Caudate nucleus (tissue), 63 donors: ENCODE measurements at places on chromosomes 7 and 10.

DNA sequence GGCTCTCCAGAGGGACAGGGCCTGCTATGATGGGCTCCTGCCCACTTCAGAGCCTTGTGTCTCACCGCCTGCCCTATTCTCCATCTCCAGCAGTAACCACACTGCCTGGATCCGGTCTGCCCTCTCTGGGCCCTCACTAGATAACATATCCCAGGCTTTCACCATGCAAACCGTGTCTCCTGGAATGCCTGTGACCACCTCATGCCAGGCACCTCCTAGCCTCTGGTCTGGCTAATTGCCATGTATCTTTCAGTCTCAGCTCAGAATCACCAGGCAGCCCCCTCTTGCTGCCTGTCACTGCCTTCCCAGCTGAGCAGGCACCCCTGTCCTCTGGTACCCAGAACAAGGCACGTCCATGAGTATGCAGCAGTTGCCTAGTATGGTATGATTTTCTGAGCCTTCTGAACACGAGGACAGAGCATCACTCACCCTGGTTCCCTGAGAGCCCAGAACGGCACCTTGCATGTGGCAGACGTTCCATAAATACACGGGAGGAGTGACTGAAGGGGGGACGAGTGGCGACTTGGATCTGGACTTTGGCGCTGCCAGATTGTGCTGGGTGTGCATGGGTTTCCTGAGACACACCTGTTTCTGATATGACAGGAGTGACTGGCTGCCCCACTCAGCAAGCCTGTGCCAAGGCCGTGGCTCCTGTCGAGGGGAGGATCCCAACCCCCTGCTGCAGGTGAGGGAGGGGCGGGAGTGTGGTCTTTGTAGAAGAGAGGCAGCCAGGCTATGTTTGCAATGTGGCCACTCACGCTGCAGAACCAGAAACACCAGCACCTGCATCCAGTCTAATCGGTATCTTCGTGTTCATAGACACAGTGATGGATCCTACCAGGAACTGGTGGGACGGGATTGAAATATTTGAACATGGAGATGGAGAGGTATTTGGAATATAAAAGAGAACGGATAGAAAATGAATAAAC is 95.2 kb downstream of the VOPP1 start:
- no peak for DNase-seq

GRCh38 chr7:100867040-100867775 is at the start of gene TRIP6:
TSS of gene TRIP6 (plus strand) at chr7:100867387. CDS start at chr7:100867498, 111 bp downstream.
- peak; percentile 75 for DNase-seq

DNA sequence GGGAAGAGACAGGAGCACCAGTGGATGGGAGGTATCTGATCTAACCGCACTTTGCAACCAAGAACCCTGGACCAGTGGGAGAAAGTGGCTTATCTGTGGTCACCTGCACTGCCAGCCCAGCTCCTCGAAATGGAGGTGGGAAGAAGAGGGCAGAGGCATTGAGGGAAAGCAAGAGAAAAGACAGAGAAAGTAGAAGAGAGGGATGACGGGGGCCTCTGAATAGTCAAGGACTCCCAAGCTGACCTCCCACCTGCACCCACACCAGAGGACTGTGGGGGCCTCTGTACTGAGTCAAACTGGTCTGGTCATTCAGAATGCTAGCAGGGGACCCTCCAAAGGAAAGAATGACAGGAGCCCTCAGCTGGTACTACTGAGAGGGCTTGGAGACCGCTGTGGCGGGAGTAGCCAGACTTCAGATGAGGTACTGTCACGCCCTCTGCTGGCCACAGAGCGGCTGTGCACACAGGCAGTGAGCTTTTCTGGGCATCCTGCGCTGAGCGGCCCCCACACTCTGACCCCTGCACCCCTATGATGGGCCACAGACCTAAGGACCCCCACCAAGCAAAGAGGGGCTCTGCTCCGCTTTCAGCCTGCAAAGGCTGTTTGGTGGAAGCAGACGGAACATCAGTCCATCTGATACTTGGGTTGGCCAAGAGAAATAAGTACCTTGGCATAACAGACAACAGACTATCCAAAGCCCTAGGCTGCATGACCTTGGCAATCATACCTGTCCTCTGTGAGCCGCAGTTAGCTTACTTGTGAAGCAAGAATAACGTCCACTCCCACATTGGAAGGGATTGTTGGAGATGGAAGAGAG is 112.9 kb downstream of the COL13A1 start:
- peak; percentile 31 for DNase-seq

GRCh38 chr7:120064565-120064964 is 208.4 kb upstream of the KCND2 start:
- DNase-seq: no peak

DNA sequence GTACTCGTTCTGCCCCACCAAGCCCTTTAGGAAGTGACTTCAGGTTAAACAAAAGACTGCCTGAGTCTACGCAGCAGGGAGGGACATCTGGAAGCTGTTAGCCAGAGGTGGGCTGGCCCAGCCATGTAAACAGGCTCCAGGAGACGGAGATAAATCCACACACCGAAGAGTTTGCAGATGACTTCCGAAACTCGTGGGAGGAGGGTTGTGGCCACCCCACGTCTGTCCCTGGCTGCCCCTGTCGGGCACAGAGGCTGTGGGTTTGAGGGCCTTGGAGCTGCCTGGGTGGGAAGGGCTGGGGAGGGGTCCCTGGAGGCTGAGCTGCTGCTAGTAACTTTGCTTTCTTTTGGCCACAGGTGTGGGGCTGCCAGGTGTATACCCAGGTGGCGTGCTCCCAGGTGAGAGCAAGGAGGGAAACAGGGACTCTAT is 15.6 kb downstream of the ELN start:
- DNase-seq: no peak

DNA sequence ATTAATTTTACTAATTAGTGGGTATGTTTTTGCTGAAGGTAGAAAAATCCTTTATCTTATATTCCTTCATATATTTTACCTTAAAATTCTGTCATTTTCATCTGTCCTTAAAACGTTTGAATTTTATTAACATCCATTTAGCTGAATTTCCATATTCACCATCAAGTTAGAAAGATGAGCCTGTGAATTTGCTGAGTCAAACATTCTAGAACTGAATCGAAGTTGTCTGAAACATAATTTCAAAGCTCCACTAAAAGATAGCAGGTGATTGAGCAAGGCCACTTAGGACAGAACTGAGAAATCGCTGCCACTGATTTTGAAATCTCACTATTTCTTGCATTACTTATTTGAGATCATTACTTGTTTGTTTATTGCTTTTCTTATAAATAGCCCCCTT is 17.5 kb downstream of the HGF start:
- no peak for DNase-seq

GRCh38 chr7:86295526-86295925 is 348.2 kb upstream of the GRM3 start:
- no peak for DNase-seq

GRCh38 chr10:46019569-46020343 is 10.7 kb downstream of the NCOA4 start:
- DNase-seq: no peak

GRCh38 chr10:130202984-130203621 is 66.9 kb downstream of the GLRX3 start:
- no peak for DNase-seq

- no peak for DNase-seq
Measured at GRCh38 chr7:17660116-17660515, 280.2 kb downstream of the SNX13 start.

DNA sequence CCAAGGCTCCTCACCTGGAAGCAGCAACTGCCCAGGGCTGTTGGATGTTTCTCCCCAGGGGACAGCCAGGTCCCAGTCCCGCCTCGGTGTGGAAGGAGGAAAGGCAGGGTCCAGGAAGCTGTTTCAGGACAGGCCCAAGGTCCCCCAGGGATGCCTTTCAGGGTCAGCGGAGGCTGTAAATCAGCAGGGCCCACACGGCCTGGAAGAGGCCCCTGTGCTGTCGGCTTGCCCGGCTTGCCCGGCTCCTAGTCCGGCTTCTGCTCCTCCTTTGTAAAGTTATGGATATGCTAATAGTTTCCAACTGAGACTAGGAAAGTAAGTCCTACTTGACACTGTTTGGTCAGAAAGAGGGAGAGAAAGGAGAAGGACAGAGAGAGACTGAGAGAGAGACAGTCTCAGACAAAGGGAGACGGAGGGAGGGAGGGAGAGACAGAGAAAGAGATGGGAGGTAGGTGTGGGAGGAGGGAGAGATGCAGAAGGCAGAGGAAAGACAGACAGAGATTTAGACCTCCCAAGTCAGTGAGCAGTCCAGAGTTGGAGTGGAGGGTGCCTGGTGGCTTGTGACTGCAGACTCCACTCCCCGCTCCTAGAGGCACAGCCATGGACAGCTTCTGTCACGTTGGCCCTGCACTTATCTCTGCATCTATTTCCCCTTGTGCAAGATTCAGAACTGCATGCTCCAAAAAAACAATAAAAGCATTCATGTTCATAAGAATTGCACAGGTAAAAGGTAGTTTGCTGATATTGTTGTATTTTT is 10.5 kb downstream of the IKZF1 start:
- DNase-seq: no peak

GRCh38 chr7:21782996-21783395 is 162.7 kb downstream of the CDCA7L start:
- no peak for DNase-seq
